Ecto neural progenitor cell (in vitro differentiated cells): ENCODE measurements at places on chromosomes 12 and 14.

DNA sequence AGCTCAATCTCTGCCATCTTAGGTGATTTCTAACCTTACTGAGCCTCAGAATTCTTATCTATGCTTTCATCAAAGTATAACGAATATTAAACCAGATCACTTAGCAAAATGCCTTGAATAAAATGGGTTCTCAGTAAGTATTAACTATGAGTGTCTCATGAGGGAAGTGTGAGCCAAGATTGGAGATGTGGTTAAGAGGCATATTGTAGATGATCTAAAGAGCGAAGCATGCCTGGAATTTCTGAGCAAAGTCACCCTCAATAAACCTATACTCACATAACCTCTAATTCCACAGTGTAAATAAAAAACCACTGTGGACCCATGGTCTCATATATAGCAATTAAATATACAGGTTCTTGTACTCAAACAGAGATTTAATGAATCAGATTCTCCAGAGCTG lies 193.1 kb upstream of the FSCB start:
- no peak for DNase-seq

DNA sequence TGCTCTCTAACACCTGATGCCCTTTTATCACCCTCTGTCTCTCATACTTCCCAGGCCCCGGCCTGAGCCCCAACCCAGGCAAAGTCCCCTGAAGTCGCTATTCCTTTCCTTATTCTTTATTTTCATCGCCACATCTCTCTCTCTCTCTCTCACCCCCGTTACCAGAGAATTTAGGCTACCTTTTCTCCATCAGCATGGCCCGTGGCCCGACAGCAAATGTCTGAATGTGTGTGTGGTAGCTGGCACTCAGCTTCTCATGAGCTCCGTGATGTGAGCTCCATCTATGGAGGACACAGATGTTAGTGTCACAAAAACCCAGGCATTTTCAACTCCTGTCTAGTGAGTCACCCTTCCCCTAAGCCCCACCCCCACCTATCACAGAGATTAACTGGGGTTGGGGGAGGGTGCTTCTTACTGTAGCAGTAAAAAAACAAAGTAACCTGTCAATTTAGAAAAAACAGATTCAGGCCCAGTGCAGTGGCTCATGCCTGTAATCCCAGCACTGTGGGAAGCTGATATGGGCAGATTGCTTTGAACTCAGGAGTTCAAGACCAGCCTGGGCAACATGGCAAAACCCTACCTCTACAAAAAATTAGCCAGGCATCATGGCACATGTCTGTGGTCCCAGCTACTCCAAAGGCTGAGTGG lies 53.8 kb downstream of the VCPKMT start:
- no peak for DNase-seq

DNA sequence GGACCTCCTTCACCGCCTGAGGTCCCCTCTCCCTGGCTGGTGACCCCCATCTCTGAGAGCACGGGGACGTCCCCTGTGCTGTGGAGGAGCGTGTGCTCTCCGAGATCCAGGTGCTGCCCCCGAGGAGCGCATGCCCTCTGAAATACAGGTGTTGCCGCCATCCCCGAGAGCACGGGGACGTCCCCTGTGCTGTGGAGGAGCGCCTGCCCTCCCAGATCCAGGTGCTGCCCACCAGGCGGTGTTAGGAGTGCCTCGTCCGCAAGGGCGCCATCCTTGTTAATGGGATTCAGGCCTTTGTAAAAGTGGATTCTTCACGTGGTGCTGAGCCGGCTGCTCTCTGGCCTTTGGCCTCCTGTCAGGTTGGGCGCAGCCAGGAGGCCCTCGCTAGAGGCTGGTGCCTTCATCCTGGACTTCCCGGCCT lies 10.1 kb downstream of the NOC4L start:
- no peak for DNase-seq

- no peak for DNase-seq
Measured at GRCh38 chr12:90995010-90995409, 9.8 kb downstream of the EPYC start.
